Stimulated activated effector memory CD8-positive, alpha-beta T cell treated with anti-CD3 and anti-CD28 coated beads, Interleukin-12 subunit alpha, Interleukin-12 subunit beta, amount 100 ng/mL, for 72 hours (primary cell): ENCODE measurements at places on chromosomes 11 and 22.

- DNase-seq, result no peak
Measured at GRCh38 chr22:23501261-23501619, 78.8 kb downstream of the IGLL1 start.

- no peak for DNase-seq
Measured at GRCh38 chr11:124176925-124177715, 6.0 kb upstream of the OR10D3 start.

- no peak for DNase-seq
Measured at GRCh38 chr11:2794968-2795322, 90.6 kb downstream of the CDKN1C start.

- no peak for DNase-seq
Measured at GRCh38 chr22:29744902-29745301, 21.9 kb downstream of the ZMAT5 start.

GRCh38 chr11:66969584-66970225, 5.4 kb upstream of the C11orf86 start:
- DNase-seq, result no peak

DNA sequence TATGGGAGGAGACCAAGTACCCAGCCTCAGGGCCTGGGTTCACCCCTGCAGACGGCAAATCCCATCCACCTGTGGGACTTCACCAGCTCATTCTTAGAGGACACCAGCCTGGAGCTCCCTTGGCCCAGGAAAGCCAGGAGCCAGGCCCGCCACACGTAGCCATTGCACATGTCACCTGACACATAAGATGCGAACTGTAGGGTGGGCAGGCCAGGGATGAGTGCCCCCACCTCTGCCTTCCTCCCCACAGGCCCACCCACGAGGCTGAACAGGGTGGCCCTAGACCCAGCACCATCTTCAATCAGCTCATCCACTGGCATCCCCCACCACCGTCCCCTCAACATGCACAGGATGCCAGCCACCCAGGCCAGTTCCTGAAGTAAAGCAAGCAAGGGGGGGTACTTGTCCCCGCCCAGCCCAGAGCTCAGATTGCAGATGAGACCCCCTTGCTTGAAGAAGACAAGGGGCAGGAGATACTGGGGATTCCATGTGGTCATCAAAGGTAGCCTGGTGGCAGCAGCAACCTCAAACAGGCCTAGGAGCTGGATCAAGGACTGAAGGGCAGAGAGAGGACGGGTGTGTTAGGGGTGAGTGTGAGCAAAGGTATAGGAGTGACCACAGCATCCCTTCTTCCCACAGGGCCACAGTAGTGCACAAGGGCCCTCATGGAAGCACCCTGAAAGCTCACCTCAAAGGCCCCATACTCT, 45.6 kb downstream of the IGLL5 start:
- no peak for DNase-seq
